ENCODE measurements at places on chromosomes 4 and X.
A peak's percentile ranks its signal among the peaks of the same experiment; 100 is the strongest.

DNA sequence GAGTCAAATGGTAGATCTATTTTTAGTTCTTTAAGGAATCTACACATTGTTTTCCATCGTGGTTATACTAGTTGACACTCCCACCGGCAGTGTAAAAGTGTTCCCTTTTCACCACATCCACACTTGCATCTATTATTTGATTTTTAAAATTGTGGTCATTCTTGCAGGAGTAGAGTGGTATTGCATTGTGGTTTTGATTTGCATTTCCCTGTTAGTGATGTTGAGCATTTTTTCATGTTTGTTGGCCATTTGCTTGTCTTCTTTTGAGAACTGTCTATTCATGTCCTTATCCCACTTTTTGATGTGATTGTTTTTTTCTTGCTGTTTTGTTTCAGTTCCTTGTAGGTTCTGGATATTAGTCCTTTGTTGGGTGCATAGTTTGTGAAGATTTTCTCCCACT is 70.0 kb downstream of the TAB3 start:
- DNase-seq, result no peak

DNA sequence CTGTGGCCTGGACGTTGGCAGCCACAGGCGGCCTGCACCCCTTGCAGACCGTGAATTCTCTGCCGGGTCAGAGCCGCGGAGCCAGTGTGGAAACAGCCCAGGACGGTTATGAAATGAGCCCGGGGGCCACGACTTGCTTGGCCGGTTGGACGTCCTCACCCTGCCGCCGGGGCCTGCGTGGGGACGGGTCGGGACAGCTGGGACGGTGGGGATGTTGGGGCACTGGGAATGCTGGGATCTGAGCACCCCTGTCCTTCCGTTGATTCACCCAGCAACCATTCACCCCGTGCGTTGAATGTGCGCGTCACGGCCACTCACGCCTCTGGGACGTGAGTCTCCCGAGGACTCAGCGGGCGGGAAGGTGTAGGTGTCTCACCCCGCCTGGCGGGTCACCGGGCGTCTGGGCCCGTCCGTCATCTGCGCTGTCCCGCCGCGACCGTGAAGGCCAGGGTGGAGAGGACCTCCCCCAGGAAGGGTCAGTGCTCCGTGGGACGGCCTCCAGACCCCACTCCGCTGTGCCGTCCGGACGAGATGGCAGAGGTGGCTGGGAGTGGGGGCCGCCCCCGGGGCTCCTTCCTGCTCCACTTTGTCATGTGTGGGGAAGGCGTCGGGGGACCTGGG is 4.5 kb upstream of the PLCXD1 start:
- DNase-seq, result peak; percentile 41

DNA sequence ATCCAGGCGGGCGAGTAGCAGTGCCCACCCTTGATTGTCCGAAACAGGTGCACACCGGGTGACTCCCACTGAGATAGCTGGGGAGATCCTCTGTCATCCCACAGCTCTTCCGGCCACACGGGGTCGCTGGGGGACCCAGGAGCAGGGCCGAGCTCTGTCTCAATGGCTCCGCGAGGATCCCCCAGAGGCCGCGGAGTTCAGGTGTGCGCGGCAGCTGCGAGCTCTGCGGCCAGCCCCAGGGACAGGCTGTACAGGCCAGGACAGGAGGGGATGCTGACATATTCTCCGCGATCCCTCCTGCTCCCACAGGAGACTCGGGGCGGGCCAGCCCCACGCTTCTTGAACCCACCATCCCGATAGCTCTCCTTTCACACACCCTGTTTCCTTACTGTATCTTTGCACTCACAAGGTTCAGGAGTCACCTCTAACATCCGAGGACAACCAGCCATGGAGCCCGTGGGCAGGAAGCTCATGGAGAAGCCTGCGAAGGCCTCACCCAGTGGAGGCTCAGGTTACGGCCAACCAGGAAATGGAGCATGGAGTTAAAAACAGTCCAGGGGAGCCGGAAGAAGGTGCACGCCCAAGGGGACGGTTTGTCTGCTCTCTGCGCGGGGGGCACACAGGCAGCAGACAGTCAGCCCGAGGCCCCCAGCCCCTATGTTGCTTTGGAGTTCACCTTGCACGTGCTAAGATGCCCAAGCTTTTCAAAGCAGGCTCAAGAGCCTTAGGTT is 77.9 kb upstream of the AMELX start:
- DNase-seq, result no peak

- DNase-seq, result no peak
These were observed 77.8 kb downstream of the OR13H1 start for GRCh38 chrX:131621650-131622049.

DNA sequence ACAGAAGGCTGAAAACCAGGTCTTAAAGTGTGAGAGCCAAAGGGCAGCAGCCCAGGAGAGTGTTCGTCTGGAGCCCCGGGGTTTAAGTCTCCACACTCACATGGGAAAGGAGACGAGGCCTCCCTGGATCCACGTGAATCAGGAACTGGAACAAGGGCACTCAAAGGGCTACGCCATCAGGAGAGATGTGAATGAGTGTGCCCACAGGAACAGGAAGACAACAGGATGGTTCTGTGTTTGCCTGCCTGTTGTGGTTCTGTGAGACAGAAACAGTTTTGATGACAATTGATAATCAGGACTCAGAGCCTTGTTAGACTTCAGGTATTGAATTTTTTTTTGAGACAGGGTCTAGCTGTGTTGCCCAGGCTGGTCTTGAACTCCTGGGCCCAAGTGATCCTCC is 4.9 kb upstream of the CTBP1 start:
- DNase-seq, result no peak

- DNase-seq, result no peak
These were observed 558.9 kb upstream of the TENM3 start for GRCh38 chr4:181684310-181684709.

- peak; percentile 39 for DNase-seq
These were observed 151.2 kb upstream of the SLC4A4 start for GRCh38 chr4:71187404-71188155.

GRCh38 chrX:79270401-79270800 is 96.7 kb downstream of the ITM2A start:
- peak; percentile 86 for DNase-seq

- peak; percentile 1 for DNase-seq
These were observed 127.4 kb downstream of the LAS1L start for GRCh38 chrX:65407157-65407626.

DNA sequence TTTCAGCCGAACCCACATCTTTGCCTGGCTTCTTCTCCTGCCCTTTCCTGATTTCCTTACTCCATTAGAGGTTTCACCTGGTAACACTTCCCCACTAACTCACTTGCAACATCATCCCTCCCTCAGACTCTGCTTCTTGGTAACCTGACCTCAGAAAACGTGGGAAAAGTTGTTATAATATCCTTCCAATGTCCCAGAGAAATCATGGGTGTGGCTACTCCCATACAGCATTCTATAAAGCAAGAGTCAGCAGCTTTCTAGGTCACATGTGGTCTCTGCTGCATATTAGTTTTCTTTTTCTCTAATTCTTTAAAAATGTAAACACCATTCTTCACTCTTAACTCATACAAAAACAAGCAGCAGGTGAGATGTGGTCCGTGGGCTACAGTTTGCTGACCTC is 283.1 kb upstream of the MAOA start:
- no peak for DNase-seq

DNA sequence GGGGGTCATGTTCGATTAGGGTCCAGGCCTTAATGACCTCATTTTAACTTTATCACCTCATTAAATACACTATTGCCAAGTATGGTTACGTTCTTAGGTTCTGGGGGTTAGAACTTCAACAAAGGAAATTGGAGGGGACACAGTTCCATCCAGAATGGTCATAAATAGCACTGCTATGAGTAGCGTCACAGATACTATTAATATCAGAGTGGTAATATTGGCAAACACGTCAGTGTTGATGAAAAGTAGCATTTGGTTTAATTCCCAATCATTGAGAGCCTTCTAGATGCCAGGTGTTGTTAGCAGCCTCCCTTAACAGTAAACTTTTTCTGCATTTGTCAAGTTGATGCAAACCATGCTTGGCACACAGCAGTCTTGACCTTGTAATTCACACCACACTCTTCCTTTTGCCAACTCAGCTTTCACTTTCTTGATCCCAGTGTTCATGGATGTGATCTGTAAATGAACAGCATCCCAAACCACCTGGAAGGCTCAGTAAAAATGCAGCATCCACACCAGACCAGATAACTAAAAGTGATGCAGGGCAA is 912.5 kb upstream of the TENM3 start:
- no peak for DNase-seq

- no peak for DNase-seq
These were observed 17.1 kb downstream of the SPON2 start for GRCh38 chr4:1155314-1155713.

GRCh38 chrX:68895341-68895755 is 66.5 kb downstream of the EFNB1 start:
- DNase-seq, result peak; percentile 2

GRCh38 chr4:182555997-182556418 is 312.8 kb downstream of the TENM3 start:
- DNase-seq, result no peak

GRCh38 chr4:169150806-169151205 is 120.0 kb downstream of the SH3RF1 start:
- no peak for DNase-seq

- DNase-seq, result no peak
These were observed 59.6 kb downstream of the ADGRA3 start for GRCh38 chr4:22456291-22456690.

DNA sequence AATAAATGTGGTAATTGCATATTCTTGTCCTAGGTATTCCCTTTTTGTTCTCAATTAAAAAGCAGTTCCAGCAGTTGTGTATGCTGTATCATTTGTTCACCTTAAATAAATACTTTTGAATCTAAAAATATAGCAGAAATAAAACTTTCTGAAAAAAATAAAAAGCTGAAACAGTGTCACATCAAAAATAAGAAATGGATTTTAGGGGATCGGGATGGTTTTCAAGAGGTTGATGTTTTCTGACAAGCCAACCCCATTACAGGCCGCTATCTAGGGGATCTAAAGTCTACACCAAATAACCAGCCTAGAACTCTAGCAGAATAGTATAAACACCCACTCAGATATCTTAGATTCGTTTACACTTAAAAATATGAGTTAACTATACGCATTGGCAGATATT is 95.4 kb upstream of the MAML3 start:
- DNase-seq, result no peak

- no peak for DNase-seq
These were observed 290.9 kb downstream of the KCTD8 start for GRCh38 chr4:44157611-44158277.

DNA sequence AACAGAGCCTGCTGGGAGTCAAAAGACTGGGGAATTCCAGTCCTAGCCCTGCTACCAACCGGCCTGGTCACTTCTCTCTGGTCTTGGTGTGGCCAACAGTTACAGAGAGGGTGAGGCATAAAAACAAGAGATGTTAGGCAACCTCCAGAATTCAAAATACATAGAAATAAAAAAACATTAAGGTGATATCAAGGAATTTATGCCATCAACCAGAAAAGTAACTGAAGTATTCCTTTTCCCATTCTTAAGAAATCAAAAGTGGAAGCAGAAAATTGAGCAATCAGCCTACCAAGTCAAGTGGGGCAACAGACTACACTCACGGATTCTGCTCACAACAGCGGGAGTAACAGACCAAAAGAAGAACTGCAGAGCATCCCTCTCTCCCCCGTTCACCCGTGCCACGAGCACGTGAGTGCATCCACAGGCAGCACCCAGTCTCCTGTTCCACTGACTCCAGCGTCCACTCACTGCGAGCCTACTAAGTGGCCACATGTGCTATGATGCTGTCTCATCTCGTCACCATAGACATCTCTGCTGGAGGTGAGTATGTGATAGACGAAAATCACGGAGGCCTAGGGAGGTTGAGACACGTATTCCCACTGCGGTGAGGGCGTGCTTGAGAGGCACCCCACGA is 29.3 kb downstream of the AFAP1 start:
- DNase-seq, result no peak

DNA sequence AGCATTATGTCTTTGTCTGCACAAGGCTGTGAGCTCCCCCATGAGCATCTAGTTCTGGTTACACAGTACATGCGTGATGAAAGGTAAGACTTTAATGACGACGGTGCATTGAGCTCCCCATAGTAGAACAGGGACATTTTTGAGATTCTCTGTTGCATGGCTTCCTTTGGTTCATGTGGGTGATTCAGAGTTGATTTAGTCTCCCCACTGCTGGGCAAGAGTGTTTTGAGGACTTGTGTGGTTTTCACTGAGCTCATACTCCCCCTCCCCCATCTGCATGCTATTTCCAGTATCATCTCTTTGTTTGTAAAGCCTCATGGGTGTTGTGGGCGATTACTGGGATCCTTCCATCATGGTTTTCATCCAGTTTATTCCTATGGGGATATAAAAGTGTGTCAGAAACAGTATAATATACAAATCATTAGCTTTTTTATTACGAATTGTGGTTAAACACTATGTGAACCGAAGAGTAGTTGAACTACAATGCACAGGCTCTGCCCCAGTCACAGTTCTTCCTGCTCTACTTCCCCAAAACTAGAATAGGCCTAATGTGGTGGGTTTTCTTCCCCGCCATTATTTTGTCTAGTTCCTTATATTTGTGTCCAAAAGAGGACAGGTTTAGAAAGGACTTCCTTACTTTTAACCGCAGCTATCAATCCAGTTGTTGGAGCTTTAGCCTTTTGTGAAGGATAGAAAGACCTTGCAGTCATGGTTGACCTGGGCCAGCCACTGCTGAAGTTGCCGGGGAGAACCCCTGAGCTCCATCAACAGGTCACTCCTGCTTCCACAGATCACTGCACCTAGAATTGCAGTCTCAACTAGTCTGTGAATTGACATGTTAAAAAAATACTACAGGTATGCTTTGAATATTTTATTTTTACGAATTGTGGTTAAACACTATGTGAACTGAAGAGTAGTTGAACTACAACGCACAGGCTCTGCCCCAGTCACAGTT is 30.4 kb downstream of the KIT start:
- DNase-seq, result no peak

- DNase-seq, result peak; percentile 99
These were observed 393 bp downstream of the GTPBP6 start for GRCh38 chrX:318068-318738.

- no peak for DNase-seq
These were observed 41.7 kb downstream of the VSIG4 start for GRCh38 chrX:65997978-65998717.

DNA sequence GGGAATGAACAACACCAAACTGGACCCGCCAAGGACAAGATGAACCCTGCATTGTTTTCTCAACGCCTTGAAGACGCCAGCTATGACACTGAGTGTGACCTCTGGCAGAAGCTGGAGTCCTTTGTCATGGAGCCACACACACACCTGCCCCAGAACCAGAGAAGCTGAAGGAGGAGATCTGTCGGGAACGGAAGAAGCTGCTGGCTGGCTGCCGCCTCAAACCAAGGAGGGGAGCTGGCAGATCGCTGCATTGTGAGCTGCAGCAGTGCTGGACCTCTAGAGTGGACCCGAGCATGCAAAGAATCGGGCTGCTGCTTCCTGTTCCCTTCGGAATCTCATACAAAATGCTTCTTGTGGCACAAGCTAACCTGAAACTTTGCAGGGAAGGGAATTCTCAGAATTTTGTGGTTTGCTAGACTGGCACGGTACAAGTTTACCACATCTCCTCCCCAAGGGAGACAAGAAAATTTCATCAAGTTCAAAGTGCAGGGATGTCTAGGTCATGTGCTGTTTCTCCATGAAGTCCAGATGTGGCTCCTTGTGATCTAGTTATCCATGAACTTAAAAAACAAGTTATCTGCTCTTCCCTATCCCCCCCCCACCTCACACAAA is 23.4 kb upstream of the GLRB start:
- DNase-seq, result no peak

GRCh38 chr4:35250761-35251160 is 993.6 kb downstream of the ARAP2 start:
- no peak for DNase-seq

- no peak for DNase-seq
These were observed 93.7 kb upstream of the MAOA start for GRCh38 chrX:43562372-43562771.

- no peak for DNase-seq
These were observed 13.6 kb upstream of the C4orf50 start for GRCh38 chr4:6031846-6032245.

GRCh38 chr4:2893772-2894171 is 50.1 kb downstream of the ADD1 start:
- no peak for DNase-seq

Measured in natural killer cell (primary cell).